Foreskin fibroblast (primary cell): ENCODE measurements at places on chromosomes 3 and 15.

- DNase-seq: no peak
Observed at GRCh38 chr15:60392601-60392985, 5.2 kb downstream of the ANXA2 start.

DNA sequence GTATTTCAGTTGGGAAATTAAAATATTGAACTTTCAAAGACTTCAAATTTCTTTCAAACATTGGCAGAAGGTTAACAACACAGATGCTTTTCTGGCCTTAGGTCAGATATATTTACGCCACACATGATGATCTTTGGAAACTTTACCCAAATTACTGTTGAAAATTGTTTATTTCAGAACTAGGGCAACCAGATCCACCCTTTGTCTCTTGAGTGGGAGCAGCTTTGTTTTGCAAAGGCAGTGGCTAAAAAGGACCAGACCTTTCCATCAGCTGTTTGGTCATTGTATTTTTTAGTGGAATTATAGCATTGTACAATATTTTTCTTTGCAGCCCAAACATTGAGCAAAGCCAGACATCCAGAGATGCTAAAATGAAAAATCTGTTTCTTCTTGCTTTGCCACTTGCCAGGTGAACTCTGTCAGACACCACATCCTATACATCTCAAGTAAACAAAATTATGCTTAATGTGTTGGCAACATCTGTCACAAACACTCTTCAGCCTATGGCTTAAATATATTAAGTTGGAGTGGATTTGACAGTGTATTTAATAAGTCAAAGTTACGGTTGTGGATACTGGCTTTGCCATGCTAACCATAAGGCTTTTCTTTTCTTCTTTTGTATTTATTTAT, 651.9 kb downstream of the RBMS3 start:
- no peak for DNase-seq

GRCh38 chr3:195761567-195762248, 40.9 kb downstream of the MUC20 start:
- DNase-seq: no peak

DNA sequence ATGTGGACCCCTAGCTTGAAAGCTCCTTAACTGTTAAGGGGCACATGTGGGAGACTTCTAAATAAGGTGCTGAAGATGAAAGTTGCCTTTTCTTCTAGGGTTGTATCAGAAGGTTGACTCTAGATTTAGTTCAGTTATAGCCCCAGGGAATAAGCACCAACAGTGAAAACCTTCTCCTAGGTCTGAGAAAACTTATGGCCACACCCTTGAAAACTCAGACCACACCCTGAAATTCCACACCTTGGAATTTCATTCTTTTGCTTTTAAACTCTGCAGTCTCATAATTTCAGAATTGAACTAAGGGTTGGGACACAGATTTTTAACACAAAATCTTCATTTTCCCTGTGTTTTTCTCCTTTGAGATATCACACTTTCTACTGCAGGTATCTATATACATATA, 355.8 kb upstream of the IL12A start:
- no peak for DNase-seq

DNA sequence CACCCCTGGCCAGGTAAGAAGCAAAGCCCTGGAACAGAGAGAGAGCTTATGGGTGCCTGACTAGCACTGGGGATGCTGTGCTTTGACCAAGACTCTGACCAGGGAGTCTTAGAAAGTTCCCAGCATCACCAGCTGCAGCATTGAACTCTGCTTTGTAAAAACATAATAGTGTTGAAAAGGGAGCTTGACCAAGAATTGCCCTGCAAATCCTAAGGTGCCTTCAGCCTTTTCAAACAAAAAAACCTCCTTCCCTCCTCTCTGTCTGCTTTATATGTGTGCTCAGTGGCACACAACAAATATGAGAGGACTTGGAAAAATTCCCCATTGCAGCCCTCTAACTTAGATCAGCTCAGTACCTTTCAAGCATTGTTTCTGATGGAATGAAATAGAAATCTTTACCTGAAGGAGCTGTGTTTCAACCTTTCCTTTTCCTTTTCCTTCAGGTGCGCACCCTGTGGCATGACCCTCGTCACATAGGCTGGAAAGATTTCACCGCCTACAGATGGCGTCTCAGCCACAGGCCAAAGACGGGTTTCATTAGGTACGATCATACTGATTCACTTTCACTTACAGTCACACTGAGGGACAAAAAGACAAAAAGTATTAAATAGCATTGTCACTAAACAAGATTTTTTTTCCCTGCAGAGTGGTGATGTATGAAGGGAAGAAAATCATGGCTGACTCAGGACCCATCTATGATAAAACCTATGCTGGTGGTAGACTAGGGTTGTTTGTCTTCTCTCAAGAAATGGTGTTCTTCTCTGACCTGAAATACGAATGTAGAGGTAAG, 13.0 kb downstream of the THBS1 start:
- peak; percentile 7 for DNase-seq

DNA sequence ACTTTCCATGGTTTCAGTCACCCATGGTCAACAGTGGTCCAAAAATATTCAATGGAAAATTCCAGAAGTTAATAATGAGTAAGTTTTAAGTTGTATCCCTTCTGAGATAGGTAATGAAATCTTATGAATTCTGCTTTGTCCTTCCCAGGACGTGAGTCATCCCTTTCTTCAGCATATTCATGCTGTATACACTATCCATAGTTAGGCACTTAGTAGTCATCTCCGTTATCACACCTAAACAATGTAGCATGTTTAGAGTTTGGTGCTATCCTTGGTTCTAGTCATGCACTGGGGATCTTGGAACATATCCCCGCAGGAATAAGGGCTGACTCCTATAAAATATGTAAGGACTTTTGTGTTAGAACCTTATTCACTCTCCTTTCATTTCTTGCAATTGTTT, 153.2 kb downstream of the UNC13C start:
- DNase-seq: no peak

GRCh38 chr3:72322264-72322976, 525.8 kb downstream of the SHQ1 start:
- no peak for DNase-seq

DNA sequence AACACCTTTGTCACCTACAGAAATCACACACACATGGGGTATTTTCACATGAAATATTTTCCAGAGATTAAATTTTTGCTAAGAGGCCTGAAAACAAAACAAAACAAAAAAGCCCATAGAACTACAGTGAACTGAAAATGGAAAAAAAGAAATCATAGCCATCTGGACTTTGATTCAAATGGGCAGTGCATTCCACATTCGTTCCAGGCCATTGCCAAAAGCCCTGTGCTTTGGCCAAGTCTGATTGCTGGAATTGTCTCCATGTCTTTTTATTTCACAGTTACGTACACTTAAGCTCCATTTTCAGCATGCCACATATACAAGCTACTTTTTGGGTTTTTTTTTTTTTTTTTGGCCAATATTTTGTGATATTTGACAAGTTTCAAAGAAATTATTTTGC, 47.1 kb downstream of the TFG start:
- no peak for DNase-seq

DNA sequence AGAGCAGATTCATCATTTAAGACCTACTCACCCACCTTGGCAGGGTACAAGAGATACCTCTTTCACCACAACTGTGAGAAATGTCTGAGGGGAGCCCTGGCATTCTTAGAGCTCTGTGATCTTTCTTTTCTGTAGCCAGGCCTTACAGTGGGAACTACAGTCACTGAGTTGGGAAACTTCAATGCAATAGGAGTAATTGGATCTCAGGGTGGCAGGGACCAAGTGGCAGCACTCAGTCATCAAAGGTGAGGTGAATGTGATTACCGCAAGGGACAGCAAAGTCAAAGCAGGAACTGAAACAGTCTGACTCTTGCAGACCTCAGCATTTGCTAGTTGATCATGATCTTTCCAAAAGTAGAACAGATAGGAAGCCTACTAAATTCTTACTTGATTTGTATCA, 7.2 kb upstream of the MCF2L2 start:
- DNase-seq: no peak

GRCh38 chr15:64096668-64097384, 1.0 kb downstream of the SNX1 start:
- DNase-seq: peak; percentile 51

- DNase-seq: peak; percentile 59
Observed at GRCh38 chr3:125374501-125374995, 577 bp downstream of the ZNF148 start.

- peak; percentile 88 for DNase-seq
Observed at GRCh38 chr15:78072080-78072892, 5.2 kb downstream of the TBC1D2B start.

DNA sequence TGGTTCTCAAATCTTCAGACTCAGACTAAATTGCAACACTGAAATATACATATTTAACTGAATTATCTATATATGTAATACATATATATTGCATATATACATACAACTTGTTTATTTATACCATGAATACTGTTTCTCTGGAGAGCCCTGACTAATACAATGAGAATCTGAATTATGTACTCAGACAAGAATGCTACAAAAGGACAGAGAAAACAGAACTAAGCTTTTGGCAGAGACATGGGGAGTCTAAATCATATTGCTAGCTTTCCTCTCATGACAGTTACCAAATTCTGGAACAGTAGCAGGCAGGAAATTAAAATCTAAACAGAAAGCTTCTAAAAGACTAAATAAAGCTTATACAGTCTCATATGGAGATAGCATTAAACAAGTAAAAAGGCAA, 142.4 kb upstream of the KCNMB2 start:
- peak; percentile 65 for DNase-seq

GRCh38 chr15:60428935-60429334, 31.1 kb upstream of the ANXA2 start:
- DNase-seq: no peak

- no peak for DNase-seq
Observed at GRCh38 chr3:41198046-41198445, 1.3 kb upstream of the CTNNB1 start.

- peak; percentile 20 for DNase-seq
Observed at GRCh38 chr3:13308380-13308801, 111.7 kb downstream of the NUP210 start.

DNA sequence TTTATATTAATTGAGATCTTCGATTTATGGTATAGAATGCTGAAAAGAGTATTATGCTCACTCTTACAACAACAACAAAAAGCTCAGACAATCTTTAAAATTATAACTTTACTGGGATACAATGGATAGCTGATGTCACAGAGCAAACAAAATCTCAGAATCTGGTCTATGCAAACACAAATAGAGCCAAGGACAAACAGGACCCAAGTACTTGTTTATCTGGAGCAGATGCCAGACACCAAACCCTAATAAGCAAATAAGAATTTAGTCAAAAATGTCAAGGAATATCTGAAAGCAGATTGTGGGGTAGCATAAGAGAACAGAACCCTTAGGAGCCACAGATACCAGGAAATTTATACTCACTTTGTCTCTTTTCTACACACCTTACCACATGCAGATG, 302.2 kb downstream of the CGGBP1 start:
- no peak for DNase-seq

DNA sequence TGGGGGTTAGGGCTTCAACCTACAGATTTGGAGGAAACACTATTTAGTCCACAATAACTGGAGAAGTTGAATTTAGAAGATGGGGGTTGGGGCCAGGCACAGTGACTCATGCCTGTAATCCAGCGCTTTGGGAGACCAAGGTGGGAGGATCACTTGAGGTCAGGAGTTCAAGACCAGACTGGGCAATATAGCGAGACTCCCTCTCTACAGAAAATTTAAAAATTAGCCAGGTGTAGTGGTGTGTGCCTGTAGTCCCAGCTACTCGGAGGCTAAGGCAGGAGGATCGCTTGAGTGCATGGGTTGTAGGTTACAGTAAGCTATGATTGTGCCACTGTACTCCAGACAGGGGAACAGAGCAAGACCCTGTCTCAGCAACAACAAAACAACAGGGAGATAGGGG, 5.0 kb upstream of the DYNLT2B start:
- no peak for DNase-seq

DNA sequence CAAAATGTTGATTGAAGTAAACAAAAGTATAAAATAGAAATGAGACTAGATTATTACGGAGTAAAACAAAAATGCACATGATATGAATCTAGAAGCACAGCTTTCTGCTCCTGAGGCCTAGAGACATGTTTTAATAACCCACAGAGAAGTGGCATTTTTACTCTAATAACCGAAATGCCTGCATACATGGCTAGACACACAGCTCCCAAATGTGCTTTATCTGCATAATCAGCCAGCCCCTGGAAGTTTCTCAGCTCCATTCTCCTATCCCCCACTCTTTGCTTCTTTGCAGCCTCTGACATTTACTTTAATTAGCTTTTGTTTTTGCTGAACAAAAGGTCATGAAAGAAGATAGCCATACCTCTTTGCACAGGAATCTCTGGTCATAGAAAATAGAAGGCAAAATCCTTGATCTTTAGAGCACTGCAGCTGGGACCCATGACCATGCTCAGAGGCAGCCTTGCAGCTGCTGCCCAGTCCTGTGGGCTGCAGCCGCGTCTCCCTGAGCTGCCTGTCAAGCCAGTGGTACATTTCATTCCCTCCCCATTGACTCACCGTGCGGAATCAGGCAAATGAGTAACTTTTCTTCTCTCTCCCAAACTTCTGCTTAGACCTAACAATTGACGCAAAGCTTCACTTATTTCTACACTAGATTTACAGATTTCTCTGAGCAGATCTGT, at the start of gene VEPH1:
Gene VEPH1 (minus strand): TSS at position 501 of the 680 bp plus-strand sequence. CDS start 8,067 bp downstream, outside the sequence.
- DNase-seq: peak; percentile 51

- DNase-seq: no peak
Observed at GRCh38 chr3:193378706-193379105, at the start of gene ATP13A5. Gene ATP13A5 (minus strand): TSS chr3:193378753. CDS start chr3:193378725, 28 bp downstream.
